Neural crest cell (in vitro differentiated cells): ENCODE measurements at places on chromosomes 6 and 20. TPM values are rescaled to one million over a fixed set of nuclear protein-coding genes. Genes with fewer than 3 reads are reported as not detected.

Gene GRM1
- 0.20 and 0.63 TPM in 2 replicates for total RNA-seq

Gene ZFP57
- total RNA-seq = not detected in 2 replicates

Gene LYRM4
- 39.3 and 46.3 TPM in 2 replicates for total RNA-seq

Gene MUC21
- not detected in 2 replicates for total RNA-seq

Gene DEFB127
- total RNA-seq = not detected in 2 replicates

Gene VGLL2
- 0.16 and 0.25 TPM in 2 replicates for total RNA-seq

Gene PXDC1
- 4.8 and 5.4 TPM in 2 replicates for total RNA-seq

Gene SLC26A8
- total RNA-seq = 0.14 and 0.33 TPM in 2 replicates

Gene NRSN1
- total RNA-seq = 0.48 and 0.54 TPM in 2 replicates

Gene PAX1
- not detected in 2 replicates for total RNA-seq

Gene FOXS1
- not detected in 2 replicates for total RNA-seq

Gene EYA2
- total RNA-seq = 1.3 and 1.4 TPM in 2 replicates

Gene FAM135A
- total RNA-seq = 30.9 and 32.1 TPM in 2 replicates

Gene RNF182
- total RNA-seq = 2.3 and 3.0 TPM in 2 replicates

Gene MAK
- total RNA-seq = 0.93 and 1.1 TPM in 2 replicates

Gene PROCR
- total RNA-seq = not detected in 2 replicates

Gene STK4
- 41.2 and 46.4 TPM in 2 replicates for total RNA-seq

Gene LY6G6D
- not detected in 2 replicates for total RNA-seq
